Hepatocyte (in vitro differentiated cells): ENCODE measurements at places on chromosomes 1 and 21. TPM values are rescaled to one million over a fixed set of nuclear protein-coding genes. Genes with fewer than 3 reads are reported as not detected.

Gene SYPL2
- total RNA-seq, result 2.0 and 2.1 TPM in 2 replicates

Gene EXO1
- total RNA-seq, result 1.6 and 5.0 TPM in 2 replicates

DNA sequence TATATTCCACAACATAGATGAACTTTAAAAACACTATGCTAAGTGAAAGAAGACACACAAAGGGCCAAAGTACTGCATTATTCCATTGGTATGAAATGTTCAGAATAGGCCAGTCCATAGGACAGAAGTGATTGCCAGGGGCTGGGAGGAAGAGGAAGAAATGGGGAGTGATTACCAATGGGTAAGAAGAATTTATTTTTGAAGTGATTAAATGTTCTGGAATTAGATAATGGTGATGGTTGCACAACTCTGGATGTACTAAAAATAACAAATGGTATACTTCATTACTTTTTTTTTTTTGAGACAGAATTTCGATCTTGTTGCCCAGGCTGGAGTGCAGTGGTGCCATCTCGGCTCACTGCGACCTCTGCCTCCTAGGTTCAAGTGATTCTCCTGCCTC is 61.7 kb downstream of the CHD5 start:
- no peak for DNase-seq
- H3K27ac ChIP-seq, result no peak overlapping the region
- H3K4me1 ChIP-seq, result no peaks in the 10 kb centered on the region
- no peak overlapping the region for H3K4me3 ChIP-seq

GRCh38 chr21:43985690-43986251 is 26.3 kb upstream of the TRAPPC10 start:
- no peaks in the 10 kb centered on the region for H3K27me3 ChIP-seq
- no peaks in the 10 kb centered on the region for H3K4me1 ChIP-seq
- no peak overlapping the region for H3K27ac ChIP-seq
- H3K4me3 ChIP-seq, result no peak overlapping the region
- no peak for DNase-seq
